Fibroblast of upper back skin (primary cell): ENCODE measurements at places on chromosomes 5 and 9.

DNA sequence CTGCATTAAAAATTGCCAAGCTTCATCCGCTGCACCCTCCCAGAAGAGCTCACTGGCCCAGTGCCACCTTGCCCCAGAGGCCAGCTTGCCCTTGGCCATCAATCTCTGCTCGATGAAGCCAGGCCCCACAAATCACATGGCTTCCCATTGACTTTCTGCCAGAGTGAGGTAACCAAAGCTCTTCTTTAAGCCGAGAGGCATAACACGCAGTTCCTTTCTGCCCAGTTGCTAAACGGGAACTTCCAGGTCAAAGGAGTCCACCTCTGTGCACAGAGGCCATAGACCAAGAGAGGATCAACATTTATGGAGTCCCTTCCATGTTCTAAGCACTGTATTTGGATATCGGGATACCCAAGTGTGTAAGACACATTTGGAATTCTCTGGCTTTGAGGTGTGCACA lies 208.8 kb downstream of the KIF4B start:
- DNase-seq, result no peak

- no peak for DNase-seq
Observed at GRCh38 chr9:136231478-136232297, 13.9 kb downstream of the QSOX2 start.

DNA sequence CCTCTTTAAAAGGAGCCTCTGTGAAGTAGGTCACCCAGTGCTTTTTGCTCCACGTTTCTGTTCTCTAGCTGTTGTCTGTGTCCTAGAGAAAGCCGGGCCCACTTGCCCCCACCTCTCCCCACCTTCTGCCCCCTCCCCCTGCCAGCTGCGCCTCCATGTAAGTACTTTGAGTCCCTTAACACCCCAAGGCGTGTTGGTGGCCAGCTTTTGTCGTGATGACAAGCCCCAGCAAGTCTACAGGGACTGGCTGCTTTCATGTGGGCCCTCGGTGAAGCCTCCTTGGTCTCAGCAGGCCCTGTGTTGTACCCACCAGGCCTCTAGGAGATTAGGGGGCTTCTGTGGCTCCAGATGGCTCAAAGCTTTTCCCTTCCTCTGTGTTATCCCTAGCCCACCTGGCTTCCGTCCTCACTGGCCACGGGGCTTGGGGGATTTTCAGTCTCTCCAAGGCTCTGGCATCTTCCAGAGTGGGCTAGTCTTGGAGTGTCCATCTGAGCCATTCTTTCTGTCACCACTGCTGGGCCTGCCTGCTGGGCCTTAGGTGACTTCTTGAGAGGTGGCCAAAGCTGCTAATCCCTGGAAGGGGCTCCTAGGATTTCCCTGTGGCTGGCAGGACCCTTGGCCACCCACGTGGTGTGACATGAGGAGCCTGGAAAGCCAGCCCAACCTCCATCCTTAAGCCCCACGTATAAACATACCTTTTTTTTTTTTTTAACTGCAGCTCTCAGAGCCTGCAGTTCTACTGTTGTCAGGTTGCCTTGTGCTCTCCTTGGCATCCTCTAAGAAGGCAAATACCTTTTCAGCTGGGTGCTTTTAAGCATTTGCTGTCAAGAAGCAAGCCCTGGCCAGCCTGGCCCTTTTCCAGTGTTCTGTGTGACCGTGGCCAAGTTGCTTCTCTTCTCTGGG lies 1.1 kb upstream of the NDST1 start:
- DNase-seq, result no peak

DNA sequence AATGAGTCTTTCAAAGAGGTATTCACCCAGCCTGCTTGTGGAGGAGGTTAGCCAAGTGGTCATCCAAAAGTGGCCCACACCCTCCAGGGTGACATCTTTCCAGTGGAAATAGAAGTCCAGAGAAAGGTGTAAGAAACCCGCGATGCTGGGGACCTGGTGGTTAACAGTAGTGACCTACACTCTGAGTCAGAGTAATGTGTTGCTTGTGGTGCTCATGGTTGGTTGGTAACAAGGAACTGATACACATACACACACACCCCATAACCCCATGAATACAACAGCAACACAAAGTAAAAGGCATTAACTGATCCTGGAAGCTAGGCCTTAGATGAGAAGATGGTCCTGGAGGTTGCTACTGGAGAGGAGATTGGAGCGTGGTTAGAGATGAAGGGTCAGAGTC lies 26.9 kb downstream of the MRPS30 start:
- DNase-seq, result no peak

GRCh38 chr9:121472446-121472845 lies 27.2 kb downstream of the GGTA1 start:
- DNase-seq, result no peak

DNA sequence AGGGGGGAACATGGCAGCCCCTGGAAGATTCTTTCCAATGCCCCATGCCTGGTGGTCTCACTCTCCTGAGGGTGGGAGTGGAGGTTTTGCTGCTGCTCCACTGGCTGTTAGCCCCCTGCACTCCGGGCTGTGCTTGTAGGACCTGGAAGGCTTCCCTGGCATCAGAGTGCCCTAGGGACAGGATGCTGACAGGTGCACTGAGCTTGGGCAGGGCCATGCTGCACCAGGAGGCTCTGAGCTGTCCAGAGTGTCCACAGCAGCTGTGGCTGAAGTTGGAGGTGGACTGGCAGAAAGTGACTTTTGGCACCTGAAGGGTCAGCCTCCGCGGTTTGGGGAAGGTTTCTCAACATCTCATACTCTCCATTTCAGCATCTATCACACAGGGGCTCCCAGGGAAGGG lies 249.1 kb downstream of the GADD45G start:
- no peak for DNase-seq

DNA sequence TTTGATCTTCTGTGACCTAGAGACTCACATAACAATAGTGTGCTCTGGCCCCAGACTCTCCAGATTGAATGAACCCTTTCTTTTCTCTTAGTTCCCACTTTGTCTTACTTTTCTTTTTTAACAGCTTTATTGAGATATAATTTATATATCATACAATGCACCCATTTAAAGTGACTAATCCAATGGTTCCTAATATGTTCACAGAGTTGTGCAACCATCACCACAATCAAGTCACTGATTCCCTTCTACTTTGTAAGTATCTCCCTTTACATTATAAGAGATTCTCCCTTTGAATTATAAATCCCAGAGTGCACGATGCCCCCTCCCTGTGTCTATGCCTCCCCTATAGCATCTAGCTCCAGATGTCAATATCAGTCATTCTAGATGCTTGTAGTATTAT lies 172.4 kb downstream of the HINT1 start:
- peak; percentile 28 for DNase-seq

GRCh38 chr5:160649304-160649703 lies 202.7 kb downstream of the ATP10B start:
- DNase-seq, result no peak

- peak; percentile 17 for DNase-seq
Observed at GRCh38 chr5:170450061-170450669, 53.7 kb upstream of the KCNIP1 start.

- DNase-seq, result peak; percentile 58
Observed at GRCh38 chr9:69549310-69550202, 122.6 kb downstream of the APBA1 start.

- DNase-seq, result no peak
Observed at GRCh38 chr5:175573493-175574269, 84.2 kb upstream of the HRH2 start.

- DNase-seq, result no peak
Observed at GRCh38 chr5:79842006-79842881, 148.8 kb downstream of the MTX3 start.

DNA sequence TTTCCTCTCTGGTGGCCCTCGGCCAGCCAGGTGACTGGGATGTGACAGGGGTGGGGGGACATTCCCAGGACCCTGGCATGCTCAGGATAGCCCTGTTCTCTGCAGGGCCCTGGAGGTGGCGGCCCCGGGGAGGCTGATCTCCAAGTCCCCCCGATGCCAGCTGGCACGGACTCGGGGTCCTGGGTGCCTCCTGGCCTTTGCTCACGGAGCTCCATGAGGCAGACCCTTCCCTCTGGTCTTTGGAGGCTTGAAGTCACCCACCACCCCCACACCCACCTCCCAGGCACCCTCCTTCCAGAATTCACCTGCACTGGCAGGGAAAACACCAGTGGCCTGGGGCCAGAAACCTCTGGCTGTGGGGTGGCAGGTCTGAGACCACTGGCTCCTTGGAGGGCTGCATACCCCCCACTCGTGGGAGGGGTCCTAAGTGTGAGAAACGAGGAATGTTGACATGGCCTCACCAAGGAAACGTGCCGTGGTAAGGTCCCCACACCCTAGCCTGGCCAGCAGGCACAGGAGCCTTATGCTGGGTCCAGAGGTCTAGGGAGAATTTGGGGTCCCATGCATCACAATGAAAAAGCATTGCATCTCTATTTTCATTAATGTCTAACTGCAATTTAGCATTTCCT lies 130.8 kb upstream of the FAM120A start:
- no peak for DNase-seq

- DNase-seq, result no peak
Observed at GRCh38 chr9:127755061-127756060, 20.3 kb upstream of the TOR2A start.

DNA sequence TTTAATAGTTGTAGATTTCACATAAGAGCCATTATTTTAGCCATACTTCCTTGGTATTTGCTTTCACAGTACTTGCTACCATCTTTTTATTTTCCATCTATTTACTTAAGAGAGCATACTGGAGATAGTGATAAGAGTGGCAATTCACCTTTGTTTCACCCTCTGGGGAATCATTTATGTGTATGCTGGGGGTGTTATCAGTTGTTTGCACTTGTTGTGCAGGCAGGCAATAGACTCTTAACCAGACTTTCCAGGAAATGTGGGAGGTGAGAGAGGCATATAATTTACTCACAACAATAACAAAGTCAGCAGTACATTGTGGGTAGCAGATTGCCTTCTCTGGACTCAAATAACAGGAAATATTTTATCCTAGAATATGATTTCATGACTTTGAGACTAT lies 1018.3 kb downstream of the CDH12 start:
- no peak for DNase-seq

DNA sequence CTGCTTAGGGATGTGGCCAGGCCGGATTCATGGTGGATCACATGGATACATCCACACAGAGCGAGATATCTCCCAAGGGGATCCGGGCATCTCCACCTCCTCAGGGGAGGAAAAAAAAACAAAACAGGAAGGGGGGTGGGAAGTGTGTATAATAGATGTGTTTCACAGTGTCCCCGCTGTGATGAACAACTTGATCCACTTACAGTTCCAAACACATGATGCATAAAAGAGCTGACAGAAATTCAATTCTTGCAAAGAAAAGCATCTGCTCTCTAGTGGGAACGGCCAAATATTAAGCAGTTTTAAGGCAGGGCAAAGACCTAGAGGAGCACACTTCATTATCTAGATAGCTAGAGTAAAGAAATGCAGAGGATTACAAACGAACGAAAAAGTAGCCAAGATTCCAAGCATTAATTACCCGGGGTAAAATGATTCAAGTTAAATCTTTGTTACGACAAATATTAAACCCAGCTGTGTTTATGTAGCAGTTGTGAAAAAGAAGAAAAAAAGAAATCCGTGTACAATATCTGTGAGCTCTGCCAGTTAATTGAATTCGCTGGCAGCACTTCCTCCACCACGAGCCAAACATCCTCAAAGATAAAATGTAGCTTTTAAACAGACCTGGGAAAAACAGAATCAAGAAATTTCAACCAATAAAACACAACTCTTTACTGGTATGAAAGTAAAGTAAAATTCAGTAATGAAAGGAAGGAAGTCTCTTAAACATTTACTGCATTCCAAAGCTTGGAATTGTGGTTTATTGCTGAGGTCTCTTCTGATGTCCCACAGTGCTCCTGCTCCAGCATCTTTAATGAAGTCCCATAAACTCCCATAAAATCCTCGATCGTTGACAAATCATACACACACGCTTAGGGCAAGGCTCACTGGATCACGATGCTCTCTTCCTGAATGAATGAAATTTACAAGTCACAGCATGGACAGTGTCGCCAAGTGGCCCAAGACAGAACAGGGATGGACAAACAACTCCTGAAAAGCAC lies 213.0 kb downstream of the CRB2 start:
- DNase-seq, result peak; percentile 64

- no peak for DNase-seq
Observed at GRCh38 chr9:130779153-130779855, 55.8 kb upstream of the ABL1 start.

DNA sequence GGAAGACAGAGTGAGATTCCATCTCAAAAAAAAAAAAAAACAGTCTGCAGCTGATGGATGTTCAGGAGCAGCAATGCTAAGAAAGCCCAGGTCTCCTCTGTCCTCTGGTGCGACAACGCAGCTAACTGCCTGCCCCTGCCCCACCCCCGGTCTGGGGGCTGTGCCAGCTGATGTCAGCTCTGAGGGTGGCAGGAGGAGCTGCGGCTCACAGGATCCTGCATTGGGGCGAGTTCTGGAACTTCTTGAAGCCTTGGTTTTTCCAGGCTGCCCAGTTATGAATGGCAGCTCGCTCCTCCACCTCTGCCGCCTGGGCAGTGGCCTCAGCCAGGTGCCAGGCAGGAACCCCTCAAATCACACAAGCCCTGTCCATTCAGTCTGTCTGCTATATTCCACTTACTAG lies 113.5 kb downstream of the ROR2 start:
- DNase-seq, result no peak

DNA sequence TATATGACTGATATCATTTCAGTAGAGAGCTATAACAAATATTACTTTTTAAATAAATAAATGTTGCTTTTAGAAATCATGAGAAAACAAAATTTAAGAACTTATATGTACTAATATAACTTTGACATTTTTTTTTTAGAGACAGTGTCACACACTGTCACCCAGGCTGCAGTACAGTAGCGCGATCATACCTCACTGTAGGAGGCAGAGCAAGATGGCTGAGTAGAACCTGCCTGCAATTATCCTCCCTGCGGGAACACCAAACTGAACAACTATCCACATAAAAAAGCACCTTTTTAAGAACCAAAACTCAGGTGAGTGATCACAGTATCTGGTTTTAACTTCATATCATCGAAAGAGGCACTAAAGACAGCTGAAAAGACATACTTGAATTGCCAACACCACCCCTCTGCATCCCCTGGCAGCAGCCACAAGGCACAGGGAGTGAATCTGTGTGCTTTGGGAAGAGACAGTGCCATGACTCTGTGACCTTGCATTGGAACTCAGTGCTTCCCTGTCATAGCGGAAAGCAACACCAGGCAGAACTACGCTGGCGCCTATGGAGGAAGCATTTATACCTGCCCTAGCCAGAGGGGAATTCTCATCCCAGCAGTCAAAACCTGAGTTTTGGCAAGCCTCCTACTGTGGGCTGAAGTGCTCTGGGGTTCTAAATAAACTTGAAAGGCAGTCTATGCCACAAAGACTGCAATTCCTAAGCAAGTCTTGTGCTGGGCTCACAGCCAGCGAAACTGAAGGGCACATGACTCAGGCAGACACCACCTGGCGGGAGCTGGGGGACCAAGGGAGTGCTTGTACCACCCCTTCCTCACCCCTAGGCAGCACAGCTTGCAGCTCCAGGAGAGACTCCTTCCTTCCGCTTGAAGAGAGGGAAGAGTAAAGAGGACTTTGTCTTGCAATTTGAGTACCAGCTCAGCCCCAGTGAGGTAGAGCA lies 142.7 kb downstream of the FBXL17 start:
- peak; percentile 8 for DNase-seq

GRCh38 chr9:129122133-129122532 lies 10.9 kb downstream of the PTPA start:
- no peak for DNase-seq

DNA sequence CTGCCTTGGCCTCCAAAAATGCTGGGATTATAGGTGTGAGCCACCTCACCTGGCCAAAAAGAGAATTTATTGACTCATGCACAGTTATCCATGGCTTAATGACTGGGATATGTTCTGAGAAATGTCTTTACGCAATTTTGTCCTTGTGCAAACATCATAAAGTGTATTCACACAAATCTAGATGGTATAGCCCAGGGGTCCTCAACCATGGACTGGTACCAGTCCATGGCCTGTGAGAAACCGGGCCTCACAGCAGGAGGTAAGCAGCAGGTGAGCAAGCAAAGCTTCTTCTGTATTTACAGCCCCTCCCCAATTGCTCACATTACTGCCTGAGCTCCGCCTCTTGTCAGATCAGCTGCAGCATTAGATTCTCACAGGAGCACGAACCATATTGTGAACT lies 12.4 kb upstream of the SIL1 start:
- no peak for DNase-seq
